OCI-LY7 (cell line): ENCODE measurements at places on chromosomes 5 and 9. TPM values are rescaled to one million over a fixed set of nuclear protein-coding genes. Genes with fewer than 3 reads are reported as not detected.

- no peak for DNase-seq
These were observed 11.2 kb upstream of the NFIB start for GRCh38 chr9:14325147-14325546.

GRCh38 chr9:98866435-98867102, 59.1 kb downstream of the GALNT12 start:
- no peak for DNase-seq

GRCh38 chr5:90882448-90882847, 323.9 kb downstream of the ADGRV1 start:
- no peak for DNase-seq

GRCh38 chr5:62322484-62322883, 16.5 kb downstream of the KIF2A start:
- no peak for DNase-seq

- DNase-seq, result no peak
These were observed 21.9 kb upstream of the TNFSF15 start for GRCh38 chr9:114827641-114828302.

DNA sequence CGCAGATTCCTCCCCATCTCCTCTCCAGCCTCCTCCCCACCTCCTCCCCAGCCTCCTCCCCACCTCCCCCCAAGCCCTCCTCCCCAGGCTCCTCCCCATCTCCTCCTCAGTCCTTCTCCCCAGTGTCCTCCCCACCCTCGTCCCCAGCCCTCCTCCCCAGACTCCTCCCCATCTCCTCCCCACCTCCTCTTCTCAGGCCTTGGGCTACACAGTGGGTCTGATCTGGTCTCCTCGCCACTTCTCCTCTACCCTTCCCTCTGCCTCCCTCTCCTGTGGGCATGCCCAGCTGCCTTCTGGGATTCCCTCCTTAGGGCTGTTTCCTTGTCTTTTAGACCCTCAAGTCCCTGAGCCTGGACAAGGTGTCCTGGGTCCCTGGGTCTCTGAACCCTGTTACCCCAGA, 28.3 kb downstream of the CXXC5 start:
- no peak for DNase-seq

DNA sequence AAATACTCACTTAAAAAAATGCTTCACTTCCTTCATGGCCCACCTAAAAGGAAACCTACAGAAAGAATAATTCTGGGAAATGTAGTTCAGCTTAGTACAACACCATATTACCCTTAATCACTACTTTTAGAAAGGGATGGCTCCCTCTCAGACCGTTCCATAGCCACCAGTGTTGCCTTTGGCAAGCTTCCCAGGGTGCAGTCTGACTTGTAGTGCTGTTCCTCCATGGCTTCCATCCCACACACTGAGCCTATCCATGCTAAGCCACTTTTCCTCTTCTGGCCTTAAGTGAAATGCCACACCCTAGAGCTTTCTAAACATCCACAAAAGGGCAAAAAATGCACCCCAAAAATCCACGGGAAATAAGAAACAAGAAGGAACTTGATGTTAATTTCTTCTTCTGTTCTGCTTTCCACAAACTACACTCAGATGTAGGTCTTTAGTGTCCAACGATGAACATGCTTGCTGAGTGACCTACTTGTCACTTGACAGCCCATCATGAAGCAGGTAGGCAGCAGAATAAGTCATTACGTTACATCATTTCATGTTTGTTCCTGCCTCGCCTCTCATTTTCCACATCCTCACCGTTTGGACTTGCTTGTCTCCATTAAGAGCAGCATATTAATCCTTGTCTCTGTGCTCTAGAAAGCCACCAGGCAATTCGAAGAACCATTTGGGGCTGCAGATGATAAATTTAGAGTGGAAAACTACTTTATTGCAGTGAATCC, 391.1 kb upstream of the GRAMD2B start:
- DNase-seq, result no peak

- DNase-seq, result no peak
These were observed 874.3 kb upstream of the DMAC1 start for GRCh38 chr9:8673830-8674229.

DNA sequence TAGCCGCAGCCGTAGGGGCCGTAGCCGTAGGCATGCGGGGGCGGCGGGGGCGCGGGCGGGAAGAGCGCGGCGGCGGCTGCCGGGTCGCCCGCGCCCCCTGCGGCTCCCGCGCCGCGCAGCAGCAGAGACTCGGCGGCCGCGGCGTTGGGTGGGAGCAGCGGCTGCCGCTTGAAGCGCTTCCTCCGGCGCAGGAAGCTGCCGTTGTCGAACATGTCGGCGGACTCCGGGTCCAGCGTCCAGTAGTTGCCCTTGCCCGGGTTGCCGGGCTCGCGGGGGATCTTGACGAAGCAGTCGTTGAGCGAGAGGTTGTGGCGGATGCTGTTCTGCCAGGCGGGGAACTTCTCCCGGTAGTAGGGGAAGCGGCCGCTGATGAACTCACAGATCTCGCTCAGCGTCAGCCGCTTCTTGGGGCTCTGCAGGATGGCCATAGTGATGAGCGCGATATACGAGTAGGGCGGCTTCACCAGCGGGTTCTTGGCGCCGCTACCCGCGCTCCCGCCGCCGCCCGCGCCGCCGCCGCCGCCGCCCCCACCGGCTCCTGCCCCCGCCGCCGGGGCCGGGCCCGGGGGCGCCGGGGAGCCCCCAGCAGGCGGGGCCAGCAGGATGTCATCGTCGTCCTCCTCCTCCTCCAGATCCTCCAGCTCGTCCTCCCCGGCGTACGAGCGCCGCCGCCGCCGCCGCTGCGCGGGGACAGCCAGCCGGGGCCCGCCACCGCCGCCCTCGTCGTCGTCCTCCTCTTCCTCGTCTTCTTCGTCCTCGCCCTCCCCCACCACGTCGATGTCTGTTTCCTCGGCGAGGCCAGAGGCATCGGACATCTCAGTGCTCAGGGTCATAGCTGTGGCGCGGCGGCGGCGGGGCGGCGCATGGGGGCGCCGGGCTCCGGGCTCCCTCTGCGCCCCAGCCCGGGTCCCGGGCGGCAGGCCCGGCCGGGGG, 781 bp downstream of the FOXD1 start:
- peak; percentile 57 for DNase-seq

- DNase-seq, result peak; percentile 72
These were observed 41.0 kb upstream of the ANGPTL2 start for GRCh38 chr9:127163409-127163808.

DNA sequence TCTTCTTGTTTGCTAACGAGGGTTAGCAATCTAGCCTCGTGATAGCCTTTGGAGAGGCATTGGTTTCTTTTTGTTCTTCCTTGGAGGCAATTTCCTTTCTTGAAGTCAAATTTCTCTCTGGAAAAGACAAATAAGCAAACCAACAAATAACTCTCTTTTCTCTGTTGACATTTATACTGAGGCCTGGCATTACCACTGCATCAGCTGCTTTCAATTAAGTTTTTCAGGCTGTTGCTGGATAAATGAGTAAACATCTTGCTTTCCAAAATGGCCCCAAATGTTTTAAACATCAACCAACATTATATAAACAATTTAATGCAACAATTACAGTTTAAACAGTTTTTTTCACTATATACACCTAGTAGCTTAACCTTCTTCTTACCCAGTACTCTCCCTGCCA, 264.4 kb downstream of the HTR1A start:
- no peak for DNase-seq

DNA sequence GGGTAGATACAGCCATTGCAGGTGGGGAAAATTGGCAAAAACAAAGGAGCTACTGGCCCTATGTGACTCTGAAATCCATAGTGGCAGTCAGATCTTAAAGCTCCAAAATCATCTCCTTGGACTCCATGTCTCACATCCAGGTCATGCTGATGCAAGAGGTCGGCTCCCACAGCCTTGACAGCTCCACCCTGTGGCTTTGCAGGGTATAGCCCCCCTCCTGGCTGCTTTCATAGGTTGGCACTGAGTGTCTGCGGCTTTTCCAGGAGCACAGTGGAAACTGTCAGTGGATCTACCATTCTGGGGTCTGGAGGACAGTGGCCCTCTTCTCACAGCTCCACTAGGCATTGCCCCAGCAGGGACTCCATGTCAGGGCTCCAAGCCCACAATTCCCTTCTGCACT, 1190.1 kb downstream of the CDH12 start:
- no peak for DNase-seq

DNA sequence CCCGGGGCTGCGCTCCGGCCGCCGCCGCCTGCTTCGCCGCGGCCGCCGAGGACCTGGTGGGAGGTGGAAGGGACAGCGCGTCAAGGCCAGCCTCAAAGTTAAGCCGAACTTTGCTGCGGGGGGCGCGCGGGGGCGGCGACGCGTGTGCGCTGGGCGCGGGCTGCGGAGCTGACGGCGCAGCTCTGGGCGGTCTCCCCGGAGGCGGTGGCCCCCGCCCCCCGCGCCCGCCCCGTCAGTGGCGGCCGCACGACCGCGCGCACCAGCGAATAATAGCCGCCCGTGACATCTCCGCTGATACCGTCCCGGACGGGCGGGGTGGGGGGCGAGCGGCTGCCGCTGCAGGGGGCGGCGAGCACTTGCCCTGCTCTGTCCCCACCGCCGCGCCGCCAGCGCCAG, 579 bp upstream of the FAM78A start:
- DNase-seq, result peak; percentile 31

- no peak for DNase-seq
These were observed 4.0 kb downstream of the GFI1B start for GRCh38 chr9:132982458-132982857.

DNA sequence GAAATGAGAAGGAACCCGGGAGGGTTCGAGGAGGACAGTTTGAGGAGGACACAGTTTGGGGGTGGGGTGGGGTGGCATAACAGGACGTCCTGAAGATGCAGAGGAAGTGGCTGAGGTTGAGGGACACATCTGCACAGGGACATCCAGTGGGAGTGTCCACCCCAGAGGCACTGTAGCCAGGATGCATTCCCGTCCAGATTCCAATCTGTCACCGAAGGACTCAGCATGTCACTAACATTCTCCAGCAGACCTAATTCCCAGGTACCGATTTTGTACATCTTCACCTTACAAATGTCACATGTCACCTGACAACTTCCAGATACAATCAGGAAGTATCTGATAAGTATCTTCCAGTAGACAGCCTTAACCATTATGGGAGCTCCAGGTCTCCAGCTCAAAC, 42.6 kb downstream of the EPB41L4B start:
- DNase-seq, result no peak

DNA sequence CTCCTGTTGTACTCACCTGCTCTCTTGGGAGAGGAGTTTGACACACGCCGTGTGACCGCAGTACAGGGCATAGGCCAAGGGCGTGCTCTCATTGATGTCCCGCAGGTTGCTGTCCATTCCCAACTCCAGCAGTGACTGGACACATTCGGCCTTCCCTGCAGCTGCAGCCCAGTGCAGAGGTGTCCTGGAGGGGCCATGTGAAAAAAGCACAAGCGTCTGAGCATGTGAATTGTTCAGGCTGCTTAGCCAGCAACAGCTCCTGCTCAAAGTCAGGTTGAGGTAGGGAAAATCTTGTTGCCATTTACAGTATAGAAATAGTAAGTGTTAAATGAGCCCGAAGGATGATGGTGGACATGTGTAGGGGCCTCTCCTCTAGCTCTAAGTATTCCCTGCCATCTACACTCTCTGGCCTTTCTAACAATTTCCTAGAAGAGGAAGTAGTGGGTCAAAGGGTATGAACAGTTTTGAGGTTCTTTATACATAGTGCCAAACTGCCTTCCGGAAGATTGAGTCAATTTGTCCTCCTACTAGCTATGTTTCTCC, 116.5 kb downstream of the ANKRD55 start:
- no peak for DNase-seq

GRCh38 chr5:154446195-154447088, 645 bp downstream of the SAP30L start:
- DNase-seq, result peak; percentile 25

- DNase-seq, result no peak
These were observed 97.1 kb downstream of the DTWD2 start for GRCh38 chr5:118891252-118891651.

GRCh38 chr5:124745928-124746915, at the start of gene ZNF608:
Gene ZNF608 (minus strand): TSS chr5:124746639. CDS start chr5:124744989, 1,650 bp downstream.
- peak; percentile 65 for DNase-seq

- DNase-seq, result no peak
These were observed 212.0 kb downstream of the SREK1 start for GRCh38 chr5:66356011-66356565.

The EIF4E1B gene
- 2.4 and 2.9 TPM in 2 replicates for total RNA-seq

The PRR16 gene
- not detected in 2 replicates for total RNA-seq

The SLIT3 gene
- not detected in 2 replicates for total RNA-seq

The CDKN2B gene
- total RNA-seq, result 3.7 and 4.7 TPM in 2 replicates

The CCL27 gene
- total RNA-seq, result 0.42 and 0.68 TPM in 2 replicates

The TEK gene
- total RNA-seq, result not detected in 2 replicates

The DROSHA gene
- 92.8 and 98.3 TPM in 2 replicates for total RNA-seq

The STK32A gene
- total RNA-seq, result not detected in 2 replicates

The C9 gene
- total RNA-seq, result not detected in 2 replicates

The GLDC gene
- total RNA-seq, result not detected in 2 replicates

The SET gene
- 686 and 701 TPM in 2 replicates for total RNA-seq

The PPP2R2B gene
- not detected in 2 replicates for total RNA-seq

The ZNF169 gene
- 11.2 and 14.0 TPM in 2 replicates for total RNA-seq

The CBY3 gene
- total RNA-seq, result not detected in 2 replicates

The IL12B gene
- not detected in 2 replicates for total RNA-seq

The CTSV gene
- total RNA-seq, result 0.25 and 0.31 TPM in 2 replicates

The PCDHB13 gene
- total RNA-seq, result not detected in 2 replicates
